Stimulated activated CD4-positive, alpha-beta T cell treated with anti-CD3 and anti-CD28 coated beads, TNF-alpha, amount 100 ng/mL, for 48 hours (primary cell): ENCODE measurements at places on chromosomes 2 and 18.

DNA sequence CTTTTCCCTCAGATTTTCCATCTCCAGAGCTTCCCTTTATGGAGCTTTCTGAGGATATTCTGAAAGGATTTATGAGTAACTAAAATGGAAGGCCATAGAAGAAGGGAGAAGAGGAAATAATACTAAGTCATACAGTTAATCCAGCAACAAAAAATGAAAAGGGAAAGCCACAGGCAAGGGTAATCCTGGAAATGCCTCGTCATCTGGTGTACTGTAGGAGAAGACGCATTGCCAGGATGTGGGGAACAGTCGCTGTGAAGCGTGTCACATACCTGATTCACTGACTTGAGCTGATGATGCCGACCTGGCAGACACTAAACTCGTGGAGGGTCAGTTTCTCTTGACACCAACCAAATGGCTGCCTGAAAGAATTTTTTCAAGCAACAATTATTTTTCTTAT is 34.7 kb upstream of the ALPP start:
- no peak for DNase-seq

GRCh38 chr2:47720036-47720435 is 62.9 kb upstream of the MSH6 start:
- DNase-seq: no peak

- no peak for DNase-seq
These were observed 43.0 kb upstream of the PID1 start for GRCh38 chr2:229314117-229314516.

DNA sequence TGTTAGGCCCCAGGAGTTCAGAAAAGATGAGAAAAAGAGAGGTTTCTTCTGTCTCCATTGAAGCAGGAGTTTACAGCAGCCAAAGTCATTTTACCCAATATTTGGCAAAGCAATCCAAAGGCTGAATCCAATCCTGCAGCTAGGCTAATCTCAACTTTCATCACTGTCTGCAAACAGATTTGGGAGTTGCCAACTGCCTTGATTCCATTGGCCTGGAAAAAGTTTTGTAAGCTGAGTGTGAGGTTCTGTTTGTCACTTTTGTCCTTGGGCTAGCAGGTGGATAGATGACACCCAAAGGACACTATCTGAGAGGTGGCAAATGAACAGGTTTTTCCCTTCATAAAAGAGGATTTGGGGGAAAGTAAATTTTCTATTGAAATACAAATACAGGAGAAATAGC is 56.6 kb upstream of the SETBP1 start:
- no peak for DNase-seq

GRCh38 chr2:98465456-98466226 is 21.0 kb downstream of the INPP4A start:
- no peak for DNase-seq

- no peak for DNase-seq
These were observed 290.9 kb upstream of the SIX2 start for GRCh38 chr2:45300026-45300750.

DNA sequence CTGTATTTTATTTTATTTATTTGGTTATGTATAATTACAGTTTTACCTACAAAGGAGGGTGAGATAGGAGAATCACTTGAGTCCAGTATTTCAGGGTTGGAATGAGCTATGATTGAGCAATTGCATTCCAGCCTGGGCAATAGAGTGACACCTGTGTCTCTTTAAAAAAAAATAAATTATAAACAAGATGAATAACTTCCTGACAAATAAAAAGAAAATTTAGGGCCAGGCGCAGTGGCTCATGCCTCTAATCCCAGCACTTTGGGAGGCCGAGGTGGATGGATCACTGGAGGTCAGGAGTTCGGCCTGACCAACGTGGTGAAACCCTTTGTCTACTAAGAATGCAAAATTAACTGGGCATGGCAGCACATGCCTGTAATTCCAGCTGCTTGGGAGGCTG is 17.3 kb downstream of the MTA3 start:
- no peak for DNase-seq

DNA sequence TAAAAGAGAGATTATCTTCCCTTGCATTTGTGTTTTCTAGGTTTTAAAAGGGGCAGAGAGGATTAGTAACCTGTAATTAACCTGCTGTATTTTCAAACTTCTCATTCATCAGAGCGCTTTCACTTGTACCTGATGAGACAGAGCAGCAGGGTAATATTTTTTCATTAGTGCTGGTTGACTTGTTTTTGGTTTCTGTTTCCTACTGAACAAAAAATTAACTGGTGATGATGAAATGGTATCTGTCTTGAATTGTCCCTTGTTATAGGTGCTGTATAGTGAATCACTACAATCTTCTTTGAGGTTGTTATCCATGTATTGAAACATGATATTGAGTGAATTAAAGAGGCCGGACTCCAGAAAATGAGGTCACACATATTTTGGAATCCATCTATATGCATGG is 37.9 kb downstream of the CDH20 start:
- no peak for DNase-seq

DNA sequence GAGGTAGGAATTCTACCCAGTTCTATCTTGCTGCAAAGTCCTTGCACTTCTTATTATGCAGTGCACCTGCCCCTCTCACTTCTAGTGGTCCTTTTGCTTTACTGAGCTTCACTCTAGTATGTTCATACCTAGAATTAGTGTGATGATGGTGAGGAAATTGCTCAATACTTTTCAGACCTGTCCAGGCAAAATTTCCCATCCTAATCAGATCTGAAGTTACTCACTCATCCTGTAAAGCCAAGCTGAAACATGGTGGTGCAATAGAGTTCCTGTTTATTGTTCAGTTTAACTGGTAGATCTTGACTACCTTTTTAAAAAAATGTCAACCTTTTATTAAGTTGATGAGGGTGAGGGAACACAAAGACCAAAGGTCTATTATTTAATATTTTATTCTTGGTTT is 12.6 kb upstream of the FIGN start:
- DNase-seq: no peak
